A549 treated with AZD2906 at 1 μM for 4 hours (cell line): ENCODE measurements at places on chromosomes 2 and 18. TPM values are rescaled to one million over a fixed set of nuclear protein-coding genes. Genes with fewer than 3 reads are reported as not detected.

RFX8 gene
- not detected in 5 replicates for total RNA-seq

HNRNPA3 gene
- 333 to 366 TPM (median 351 TPM) in 5 replicates for total RNA-seq

FRZB gene
- total RNA-seq: 0.04 to 0.13 TPM (median 0.11 TPM) in 5 replicates

OXER1 gene
- total RNA-seq: not detected in 5 replicates

HTR2B gene
- total RNA-seq: 0.03 TPM in 2 of 5 replicates, not detected in the others

SH3RF3 gene
- 0.47 to 0.71 TPM (median 0.66 TPM) in 5 replicates for total RNA-seq

MC4R gene
- not detected in 5 replicates for total RNA-seq

TMEM17 gene
- total RNA-seq: 3.9 to 4.6 TPM (median 4.2 TPM) in 5 replicates

DSG4 gene
- not detected in 5 replicates for total RNA-seq

ENOSF1 gene
- total RNA-seq: 20.2 to 26.4 TPM (median 23.8 TPM) in 5 replicates

AMER3 gene
- not detected in 5 replicates for total RNA-seq

ASXL3 gene
- not detected in 5 replicates for total RNA-seq

SLC16A14 gene
- 0.64 to 1.1 TPM (median 0.83 TPM) in 5 replicates for total RNA-seq

COL6A3 gene
- total RNA-seq: 0.18 to 0.29 TPM (median 0.24 TPM) in 5 replicates

ADRA2B gene
- 0.14 to 0.18 TPM (median 0.14 TPM) in 5 replicates for total RNA-seq

HRH4 gene
- total RNA-seq: 0.03 TPM in 1 of 5 replicates, not detected in the others

NDUFS1 gene
- total RNA-seq: 54.7 to 71.3 TPM (median 61.9 TPM) in 5 replicates

CDH19 gene
- total RNA-seq: 0.56 to 1.0 TPM (median 0.73 TPM) in 5 replicates

UBXN4 gene
- 31.6 to 43.1 TPM (median 38.0 TPM) in 5 replicates for total RNA-seq

TMEM247 gene
- not detected in 5 replicates for total RNA-seq

TUBA3D gene
- total RNA-seq: 8.3 to 16.0 TPM (median 10.2 TPM) in 5 replicates

RETREG2 gene
- total RNA-seq: 65.5 to 83.4 TPM (median 79.7 TPM) in 5 replicates

ADD2 gene
- 22.2 to 29.0 TPM (median 25.0 TPM) in 5 replicates for total RNA-seq

BOLL gene
- total RNA-seq: not detected in 5 replicates

CCDC85A gene
- total RNA-seq: 0.31 to 0.46 TPM (median 0.35 TPM) in 5 replicates

OTX1 gene
- 3.5 to 4.6 TPM (median 3.7 TPM) in 5 replicates for total RNA-seq

STPG4 gene
- total RNA-seq: 0.03 to 0.07 TPM in 2 of 5 replicates, not detected in the others

SPR gene
- total RNA-seq: 90.8 to 137 TPM (median 128 TPM) in 5 replicates

FNDC4 gene
- 4.2 to 5.4 TPM (median 4.5 TPM) in 5 replicates for total RNA-seq

DSC3 gene
- total RNA-seq: 1.00 to 1.9 TPM (median 1.2 TPM) in 5 replicates

SKOR2 gene
- total RNA-seq: not detected in 5 replicates

C2orf74 gene
- 16.7 to 17.9 TPM (median 17.2 TPM) in 5 replicates for total RNA-seq

FAM110C gene
- total RNA-seq: 0.17 to 0.40 TPM (median 0.32 TPM) in 5 replicates

ANKRD53 gene
- total RNA-seq: 0.06 to 0.16 TPM (median 0.12 TPM) in 4 of 5 replicates, not detected in the other

CACNB4 gene
- total RNA-seq: 0.04 to 0.14 TPM (median 0.10 TPM) in 5 replicates

KYNU gene
- 215 to 277 TPM (median 220 TPM) in 5 replicates for total RNA-seq

ATP8B1 gene
- total RNA-seq: 5.5 to 7.6 TPM (median 6.3 TPM) in 5 replicates

BZW1 gene
- total RNA-seq: 326 to 694 TPM (median 402 TPM) in 5 replicates

FEZ2 gene
- 34.7 to 49.3 TPM (median 38.4 TPM) in 5 replicates for total RNA-seq

ACMSD gene
- not detected in 5 replicates for total RNA-seq
